Astrocyte (in vitro differentiated cells and primary cell): ENCODE measurements at places on chromosomes 3 and 15.

GRCh38 chr15:61401903-61402698 lies 173.0 kb upstream of the RORA start:
- no peak for DNase-seq
- H3K36me3 ChIP-seq: no peaks in the 10 kb centered on the region
- no peaks in the 10 kb centered on the region for H3K4me1 ChIP-seq
- H3K27ac ChIP-seq: no peak overlapping the region
- peaks cover 3% of the 10 kb centered on the region for H3K27me3 ChIP-seq

GRCh38 chr3:156603379-156604017 lies 48.6 kb upstream of the SSR3 start:
- no peak overlapping the region for H3K4me3 ChIP-seq
- DNase-seq: no peak
- no peak overlapping the region for H3K27ac ChIP-seq
- H3K36me3 ChIP-seq: no peaks in the 10 kb centered on the region
- no peaks in the 10 kb centered on the region for H3K27me3 ChIP-seq

DNA sequence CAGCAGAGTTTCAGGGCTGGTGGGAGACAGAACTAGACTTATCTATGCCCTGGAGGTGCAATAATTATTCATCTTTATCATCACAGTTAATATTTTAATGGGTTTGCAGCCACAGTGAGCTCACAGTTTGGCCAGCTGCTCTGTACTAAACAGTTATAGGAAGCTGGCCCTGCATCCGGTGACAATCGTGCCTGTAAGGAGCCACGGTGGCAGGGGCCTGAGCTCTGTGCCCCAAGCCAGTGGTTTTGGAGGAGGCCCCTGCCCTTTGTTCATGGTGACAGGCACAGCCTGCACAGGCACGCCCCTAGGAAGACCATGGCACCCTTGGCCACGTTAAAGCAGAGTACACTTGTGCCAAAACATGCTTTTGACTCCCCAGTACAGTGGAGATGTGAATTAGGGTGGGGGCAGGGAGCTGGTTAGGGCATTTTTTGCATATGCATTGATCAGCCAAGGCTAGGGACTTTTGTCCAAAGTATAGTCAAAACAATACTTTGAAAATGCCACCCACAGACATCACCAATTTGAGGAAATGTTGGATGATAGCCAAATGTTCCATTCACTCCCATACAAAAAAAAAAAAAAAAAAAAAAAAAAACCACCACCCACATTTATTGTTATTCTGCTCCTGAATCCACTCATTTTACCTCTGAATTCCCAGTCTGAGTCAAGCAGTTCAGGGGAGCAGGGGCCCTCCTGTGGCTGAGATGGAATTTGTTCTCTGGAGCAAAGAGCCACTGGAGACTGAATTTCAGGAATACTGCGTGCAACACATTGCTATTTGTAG lies 3.4 kb upstream of the RFTN1 start:
- H3K27me3 ChIP-seq: no peaks in the 10 kb centered on the region
- H3K36me3 ChIP-seq: no peaks in the 10 kb centered on the region

DNA sequence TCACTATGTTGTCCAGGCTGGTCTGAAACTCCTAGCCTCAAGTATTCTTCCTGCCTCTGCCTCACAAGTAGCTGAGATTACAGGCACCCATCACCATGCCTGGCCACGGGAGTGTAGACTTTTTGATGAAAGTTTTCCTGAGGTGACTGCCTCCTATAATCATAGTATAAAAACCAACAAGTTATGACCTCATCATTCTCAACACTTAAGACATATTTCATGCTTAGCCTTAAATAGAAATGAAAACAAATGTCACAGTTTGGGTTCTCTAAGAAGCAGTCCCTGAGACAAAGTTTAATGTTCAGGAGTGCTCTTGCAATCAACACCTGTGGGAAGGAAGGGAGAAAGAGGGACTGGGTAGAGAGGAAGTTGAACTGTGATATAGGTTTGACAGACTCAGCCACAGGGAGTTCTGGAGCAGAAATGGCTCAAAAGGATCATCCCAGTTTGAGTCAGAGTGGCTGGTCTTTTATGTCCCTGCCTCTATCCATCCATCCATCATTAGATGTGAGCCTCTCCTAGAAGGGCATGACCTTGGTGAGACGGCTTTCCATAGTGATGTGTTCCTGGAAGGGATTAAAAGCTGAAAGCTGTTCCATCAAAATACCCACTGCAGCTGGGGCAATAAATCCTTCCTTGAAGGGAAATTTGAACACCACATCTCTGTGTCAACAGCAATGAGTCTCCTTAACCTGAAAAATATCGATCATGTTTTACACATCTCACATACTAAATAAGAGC lies 16.2 kb upstream of the ABHD5 start:
- no peak overlapping the region for H3K4me3 ChIP-seq
- no peak for DNase-seq
- H3K36me3 ChIP-seq: no peaks in the 10 kb centered on the region
- H3K4me1 ChIP-seq: no peaks in the 10 kb centered on the region
- H3K27ac ChIP-seq: no peak overlapping the region
